Tibial artery (tissue), 4 donors: ENCODE measurements at places on chromosomes 5 and 9.

DNA sequence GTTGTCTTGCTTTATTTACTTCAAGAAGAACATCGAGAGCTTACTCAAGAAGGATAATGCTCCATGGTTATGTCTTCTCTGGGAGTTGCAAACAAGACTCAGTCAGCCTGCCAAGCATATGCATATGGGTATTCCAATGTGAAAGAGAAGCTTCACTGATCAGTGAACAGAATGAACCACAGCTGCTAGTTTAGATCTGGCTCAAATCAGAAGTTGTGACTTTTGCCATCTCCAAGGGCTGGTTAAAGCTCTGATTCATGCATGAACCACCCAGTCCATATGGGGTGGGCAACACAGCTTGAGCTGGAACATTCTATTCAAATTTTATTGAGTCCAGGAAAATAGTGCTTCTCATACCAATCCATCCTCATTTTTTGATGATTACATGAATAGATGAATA lies 50.0 kb downstream of the ATPSCKMT start:
- DNase-seq, result no peak

DNA sequence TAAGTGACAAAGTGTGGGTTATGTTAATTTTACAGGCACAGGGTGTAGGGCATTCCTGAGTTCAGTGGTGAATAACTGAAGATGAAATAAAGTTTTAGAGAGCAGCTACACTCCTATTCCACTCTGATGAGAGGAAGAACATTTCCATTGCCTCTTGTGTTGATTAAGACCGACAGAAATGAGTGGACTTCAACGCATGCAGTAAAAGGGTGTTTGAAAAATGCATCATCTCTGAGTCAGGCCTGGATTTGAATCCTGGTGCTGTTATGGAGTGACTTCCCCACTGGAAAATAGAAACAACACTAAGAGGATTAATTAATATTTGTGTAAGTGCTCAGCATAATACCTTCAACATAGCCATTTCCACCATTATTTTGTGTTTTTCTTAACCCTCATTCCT lies 86.3 kb downstream of the PRR16 start:
- DNase-seq, result no peak

DNA sequence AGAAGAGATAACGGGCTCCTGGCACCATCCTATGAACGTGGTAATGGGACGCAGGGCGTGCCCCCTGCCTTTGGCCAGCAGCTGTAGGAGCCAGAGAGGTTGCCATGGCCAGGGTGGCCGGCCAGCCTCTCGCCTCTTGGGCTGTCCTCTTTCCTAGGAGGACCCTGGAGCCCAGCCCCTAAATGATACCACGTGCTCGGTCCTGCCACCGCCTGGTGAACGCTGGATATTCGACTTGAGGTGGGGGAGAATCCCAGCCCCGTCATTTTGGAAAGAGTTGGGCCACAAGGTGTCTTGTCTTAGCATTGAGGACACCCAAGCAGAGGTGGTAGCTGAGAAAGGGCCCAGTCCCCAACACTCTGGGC lies 391 bp upstream of the NRG2 start:
- no peak for DNase-seq

DNA sequence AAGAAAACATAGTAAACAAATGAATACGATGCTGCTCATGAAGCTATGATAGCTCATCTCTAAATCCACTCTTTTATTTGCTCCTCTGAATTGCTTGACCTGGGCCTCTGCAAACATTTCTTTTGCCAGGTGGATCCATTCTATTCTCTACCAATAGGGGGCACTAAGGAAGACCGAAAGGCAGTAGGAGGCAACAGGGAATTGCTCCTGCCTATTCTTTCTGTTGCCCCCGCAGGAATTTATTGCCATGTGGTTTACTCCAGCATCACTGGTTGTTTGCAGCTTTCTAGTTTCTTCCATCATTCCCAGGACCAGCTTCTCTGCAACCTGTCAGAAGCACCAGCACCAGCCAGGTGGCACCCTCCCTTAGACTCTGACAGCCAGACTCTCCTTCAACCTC lies 5.3 kb downstream of the GAPT start:
- no peak for DNase-seq

- DNase-seq, result no peak
Measured at GRCh38 chr5:174431504-174431903, 292.9 kb upstream of the MSX2 start.

- DNase-seq, result no peak
Measured at GRCh38 chr9:119157196-119157595, 212.0 kb downstream of the BRINP1 start.

DNA sequence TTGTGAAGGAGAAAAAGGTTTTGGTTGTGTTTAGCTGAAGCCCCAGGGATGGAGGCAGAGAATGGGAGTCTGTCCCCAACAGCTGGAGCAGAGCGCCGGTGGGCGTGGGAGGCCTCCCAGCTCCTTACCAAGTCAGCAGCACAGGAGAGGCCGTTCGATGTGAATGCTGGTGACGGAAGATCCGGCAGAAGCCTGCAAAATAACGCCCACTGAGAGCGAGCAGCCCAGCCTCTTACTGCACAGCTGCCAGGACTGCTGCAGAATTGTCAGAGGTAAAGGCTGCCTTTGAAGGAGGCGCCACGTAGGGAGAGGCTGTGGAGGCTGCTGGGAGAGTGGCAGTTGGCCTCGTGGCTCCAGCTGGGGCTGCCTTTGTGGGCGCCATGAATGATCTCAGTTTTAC lies 26.2 kb downstream of the ANGPTL2 start:
- no peak for DNase-seq

DNA sequence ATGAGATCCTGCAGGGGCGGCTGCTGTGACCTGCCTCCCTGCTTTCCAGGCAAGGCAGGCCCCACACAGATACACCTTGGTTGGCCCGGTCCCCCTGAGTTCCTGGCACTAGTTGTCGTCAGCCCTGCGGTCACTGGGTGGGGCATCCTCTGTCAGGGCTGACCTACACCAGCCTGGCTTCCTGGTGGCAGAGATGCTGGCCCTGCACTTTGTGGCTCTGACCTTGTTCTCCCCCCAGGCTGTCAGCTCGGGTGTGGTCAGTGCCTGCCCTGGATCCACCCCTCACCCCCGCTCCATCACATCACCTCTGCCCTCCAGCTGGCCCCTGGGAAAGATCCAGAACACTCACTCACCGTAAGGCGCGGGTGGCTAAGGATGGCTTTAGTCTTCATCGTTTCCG lies 74.1 kb downstream of the PHF2 start:
- DNase-seq, result peak; percentile 17

- DNase-seq, result no peak
Measured at GRCh38 chr9:136379401-136379800, 5.9 kb upstream of the CARD9 start.

DNA sequence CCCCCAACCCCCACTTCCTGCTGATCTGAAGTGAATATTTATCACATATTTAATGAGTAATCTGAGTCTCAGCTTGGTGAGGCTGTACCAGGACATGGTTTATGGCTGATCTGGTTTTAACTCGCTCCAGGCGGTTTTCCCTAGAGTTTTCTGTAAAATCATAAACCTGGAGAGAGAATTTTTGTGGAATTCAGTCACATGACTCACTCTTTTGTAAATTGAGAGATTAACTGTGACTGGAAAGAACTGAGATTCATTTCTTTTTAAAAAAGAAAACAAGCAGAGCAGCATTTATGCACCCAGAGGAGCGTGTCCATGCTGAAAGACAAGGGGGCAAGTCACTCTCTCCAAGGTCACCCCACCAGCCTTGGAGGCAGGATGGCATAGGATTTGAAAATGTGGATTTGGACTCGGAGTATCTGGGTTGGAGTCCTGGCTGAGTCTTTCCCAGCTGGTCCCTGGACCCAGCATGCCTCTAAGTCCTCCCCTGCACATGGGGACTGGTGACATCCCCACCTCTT lies 81.8 kb downstream of the ZNF618 start:
- DNase-seq, result no peak

DNA sequence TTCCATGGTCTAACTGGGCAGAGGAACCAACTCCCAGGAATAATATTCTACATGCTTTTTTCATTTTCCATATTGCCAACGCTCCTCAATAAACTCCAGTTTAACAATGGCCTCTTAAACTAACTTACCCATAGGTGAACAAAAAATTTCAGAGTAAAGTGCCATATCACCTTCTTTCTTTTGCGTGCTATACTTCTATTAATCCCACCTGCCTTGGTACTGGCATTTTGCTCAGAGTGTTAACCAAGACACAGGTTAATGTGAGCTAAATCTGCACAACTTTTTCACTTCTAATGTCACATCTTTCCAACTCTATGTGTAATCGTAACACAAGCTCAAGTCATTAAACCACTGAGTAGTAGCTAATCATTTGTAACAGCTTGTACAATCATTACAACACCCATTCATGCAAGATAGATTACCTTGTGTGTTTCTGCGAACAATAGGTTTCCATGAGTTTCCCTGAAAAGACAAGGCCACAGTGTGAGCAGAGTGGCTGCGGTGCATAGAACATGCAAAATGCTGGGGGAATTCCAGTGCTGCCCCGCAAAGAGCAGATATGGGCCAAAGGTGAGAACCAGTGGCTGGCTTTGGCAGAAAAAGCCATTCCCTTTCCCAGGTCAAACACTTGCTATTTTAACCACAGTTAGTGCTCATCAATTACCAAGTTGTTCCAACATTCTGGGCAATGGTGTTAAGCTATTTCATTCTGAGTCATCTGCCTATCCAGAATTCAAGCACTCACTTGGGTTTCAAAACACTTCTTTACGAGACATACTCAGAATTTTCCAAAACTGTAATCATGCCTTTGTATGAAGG lies 42.8 kb downstream of the TIMD4 start:
- DNase-seq, result no peak

GRCh38 chr5:174084691-174085154 lies 39.2 kb downstream of the NSG2 start:
- DNase-seq, result no peak

DNA sequence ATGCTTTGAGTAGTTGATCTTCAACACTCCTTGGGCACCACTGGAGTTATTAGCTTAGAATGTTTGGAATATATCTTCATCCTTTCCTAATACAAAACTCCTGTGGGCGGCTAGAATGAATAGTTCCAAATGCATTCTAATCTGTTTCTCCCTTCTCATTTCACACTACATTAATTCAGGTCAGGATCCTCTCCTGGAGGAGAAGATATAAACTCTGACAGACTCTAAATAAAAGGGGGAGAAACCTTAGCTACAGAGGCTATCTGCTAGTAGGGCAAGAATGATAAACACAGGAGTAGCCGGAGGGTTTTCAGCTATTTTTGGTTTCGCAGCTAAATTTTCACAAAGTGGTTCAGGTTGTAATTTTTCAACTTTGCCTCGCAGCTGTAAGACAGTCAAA lies 45.2 kb upstream of the FAM240B start:
- DNase-seq, result no peak

DNA sequence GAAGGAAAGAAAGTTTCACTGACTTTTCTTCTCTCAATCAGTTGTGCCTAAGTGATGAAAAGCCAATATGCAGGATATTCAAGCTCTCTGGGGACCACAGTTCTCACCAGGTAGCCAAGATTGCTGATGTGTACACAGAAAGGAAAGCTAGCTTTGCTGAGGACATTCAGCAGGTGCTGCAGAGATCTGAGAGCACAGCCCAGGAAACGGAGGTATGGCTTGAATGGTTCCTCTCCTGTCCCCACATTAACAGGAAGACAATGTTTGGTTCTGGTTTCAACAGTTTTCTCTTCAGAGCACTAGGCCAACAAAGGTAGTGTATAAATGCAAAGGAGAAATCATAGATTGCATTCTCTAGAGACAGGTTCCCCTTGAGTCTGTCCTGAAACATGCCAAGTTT lies 69.6 kb downstream of the PTPDC1 start:
- no peak for DNase-seq

- DNase-seq, result no peak
Measured at GRCh38 chr9:4095484-4095883, 204.4 kb downstream of the GLIS3 start.

DNA sequence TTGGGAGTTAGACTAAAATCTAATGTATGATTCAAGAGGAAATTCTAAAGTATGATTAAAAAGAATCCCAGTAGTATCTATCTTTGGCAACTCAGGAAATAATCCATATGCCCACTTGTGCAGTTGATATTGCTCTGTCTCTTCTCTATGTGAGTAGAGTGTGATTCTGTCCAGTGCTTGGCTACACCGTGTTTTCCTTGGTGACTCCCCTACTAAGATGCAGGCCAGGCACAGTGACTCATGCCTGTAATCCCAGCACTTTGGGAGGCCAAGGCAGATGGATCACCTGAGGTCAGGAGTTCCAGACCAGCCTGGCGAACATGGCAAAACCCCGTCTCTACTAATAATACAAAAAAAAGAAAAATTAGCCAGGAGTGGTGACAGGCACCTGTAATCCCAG lies 495.4 kb downstream of the MAT2B start:
- DNase-seq, result no peak

DNA sequence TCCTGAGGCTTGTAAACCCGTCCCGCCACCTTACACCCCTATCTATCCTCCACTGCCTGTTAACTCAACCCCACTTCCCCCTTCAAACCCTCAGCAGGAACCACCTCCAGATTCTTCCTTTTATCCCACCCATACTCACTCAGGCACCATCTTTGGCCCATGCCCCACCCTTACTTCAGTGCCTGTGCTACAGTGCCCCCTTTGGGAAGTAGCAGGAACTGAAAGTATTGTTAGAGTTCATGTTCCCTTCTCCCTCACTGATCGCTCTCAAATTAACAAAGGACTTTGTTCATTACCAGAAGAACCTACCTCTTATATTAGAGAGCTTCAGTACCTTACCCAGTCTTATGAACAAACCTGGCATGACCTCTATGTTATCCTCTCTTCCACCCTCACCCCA lies 92.2 kb upstream of the MOCS2 start:
- DNase-seq, result no peak

GRCh38 chr9:22405869-22406659 lies 40.6 kb upstream of the DMRTA1 start:
- no peak for DNase-seq

DNA sequence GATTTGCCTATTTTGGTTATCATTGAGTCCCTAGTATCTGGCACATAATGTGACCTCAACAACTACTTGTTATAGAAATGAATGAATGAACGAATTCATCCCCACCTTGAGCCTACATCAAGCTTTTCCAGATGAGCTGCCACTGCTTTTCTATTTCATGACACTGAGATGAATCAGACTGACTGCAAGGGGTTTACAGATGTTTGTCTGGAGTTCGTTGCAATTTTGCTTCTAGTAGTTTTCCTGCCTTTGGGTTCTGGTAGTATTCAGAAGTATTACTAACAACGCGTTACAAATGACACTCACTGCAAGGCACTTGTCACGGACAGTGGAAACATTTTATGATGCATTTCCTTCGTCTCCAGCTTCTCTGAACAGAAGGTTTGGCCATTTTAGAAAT lies 222.3 kb downstream of the CD180 start:
- DNase-seq, result no peak

- no peak for DNase-seq
Measured at GRCh38 chr5:79436224-79436623, 77.7 kb downstream of the HOMER1 start.

GRCh38 chr9:33182519-33182918 lies 15.4 kb upstream of the B4GALT1 start:
- DNase-seq, result no peak

- DNase-seq, result no peak
Measured at GRCh38 chr9:89710697-89711096, 105.9 kb downstream of the GADD45G start.
